ENCODE measurements at places on chromosomes 2 and 18.
A peak's percentile ranks its signal among the peaks of the same experiment; 100 is the strongest.

DNA sequence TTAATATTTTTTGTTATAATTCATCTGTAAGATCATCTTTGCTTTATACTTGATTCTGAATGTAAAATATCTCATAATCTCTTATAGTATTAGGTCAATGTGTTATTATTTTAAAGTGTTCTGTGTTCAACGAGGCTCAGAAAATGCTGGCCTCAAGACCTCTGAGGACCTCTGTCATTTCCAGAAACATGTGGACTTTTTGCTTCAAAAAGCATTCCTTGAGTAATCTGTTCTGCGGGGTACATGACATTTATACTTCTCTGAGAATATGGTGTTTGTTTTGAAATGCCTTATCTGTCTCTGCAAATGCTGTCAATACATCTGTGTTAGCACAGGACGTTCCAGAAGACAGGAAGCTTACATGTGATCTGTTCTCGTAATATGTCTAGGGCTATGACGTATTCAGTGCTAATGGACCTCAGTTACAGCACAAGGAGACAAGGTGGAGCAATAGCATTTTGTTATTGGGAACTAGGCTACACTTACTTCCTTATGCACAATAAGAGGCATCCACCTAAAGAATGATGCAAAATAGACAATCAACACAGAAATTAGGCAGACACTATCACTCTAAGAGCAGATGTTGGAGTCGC, 37.6 kb upstream of the IL1RL1 start:
- DNase-seq, result no peak

DNA sequence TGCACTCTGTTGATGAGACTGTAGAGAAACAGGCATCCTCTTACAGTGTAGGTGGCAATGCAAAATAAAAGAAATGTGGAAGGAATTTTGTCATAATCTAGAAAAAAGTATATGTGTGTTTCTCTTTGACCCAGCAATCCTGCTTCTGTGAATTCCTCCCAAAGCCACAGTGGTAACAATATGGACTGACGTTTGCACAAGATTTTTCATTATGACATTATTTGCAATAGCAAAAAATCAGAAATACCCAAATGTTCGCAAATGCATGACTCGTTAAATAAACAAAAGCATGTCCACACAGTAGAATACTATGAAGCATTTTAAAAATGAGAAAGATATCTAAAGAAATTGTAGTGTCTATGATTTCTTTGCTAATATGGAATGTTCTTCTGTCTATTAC, 255.2 kb upstream of the NRP2 start:
- no peak for DNase-seq

- DNase-seq, result no peak
These were observed 21.4 kb upstream of the TMEM177 start for GRCh38 chr2:119657466-119658145.

DNA sequence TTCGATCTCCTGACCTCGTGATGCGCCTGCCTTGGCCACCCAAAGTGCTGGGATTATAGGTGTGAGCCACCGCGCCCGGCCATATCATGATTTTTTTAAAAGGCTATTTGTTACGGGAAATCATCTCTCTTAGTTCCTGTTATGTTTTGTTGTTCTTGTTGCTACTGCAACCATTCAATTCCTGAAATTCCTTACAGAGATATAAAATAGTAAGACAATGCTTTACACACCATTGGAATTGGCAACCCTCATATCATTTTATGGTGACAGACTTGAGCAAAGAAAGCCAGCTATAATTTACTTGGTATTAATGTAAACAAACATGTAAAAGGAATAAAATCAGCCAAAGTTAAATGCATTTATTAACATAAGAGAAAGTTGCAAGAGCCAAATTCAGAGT, 163.0 kb downstream of the FIGN start:
- DNase-seq, result no peak

- DNase-seq, result no peak
These were observed 36.6 kb upstream of the IKZF2 start for GRCh38 chr2:213187833-213188532.

- peak; percentile 83 for DNase-seq
These were observed 62.8 kb downstream of the PXDN start for GRCh38 chr2:1681323-1682180.

Measured in mesenteric fat pad (tissue), 1 donor.